ENCODE measurements at places on chromosomes 1 and 21. TPM values are rescaled to one million over a fixed set of nuclear protein-coding genes. Genes with fewer than 3 reads are reported as not detected.

- peaks cover 2% of the 10 kb centered on the region for H3K36me3 ChIP-seq
- no peak overlapping the region for H3K4me3 ChIP-seq
- no peak overlapping the region for H3K27ac ChIP-seq
- H3K27me3 ChIP-seq = no peaks in the 10 kb centered on the region
Measured at GRCh38 chr1:77649127-77649526, 33.3 kb downstream of the ZZZ3 start.

DNA sequence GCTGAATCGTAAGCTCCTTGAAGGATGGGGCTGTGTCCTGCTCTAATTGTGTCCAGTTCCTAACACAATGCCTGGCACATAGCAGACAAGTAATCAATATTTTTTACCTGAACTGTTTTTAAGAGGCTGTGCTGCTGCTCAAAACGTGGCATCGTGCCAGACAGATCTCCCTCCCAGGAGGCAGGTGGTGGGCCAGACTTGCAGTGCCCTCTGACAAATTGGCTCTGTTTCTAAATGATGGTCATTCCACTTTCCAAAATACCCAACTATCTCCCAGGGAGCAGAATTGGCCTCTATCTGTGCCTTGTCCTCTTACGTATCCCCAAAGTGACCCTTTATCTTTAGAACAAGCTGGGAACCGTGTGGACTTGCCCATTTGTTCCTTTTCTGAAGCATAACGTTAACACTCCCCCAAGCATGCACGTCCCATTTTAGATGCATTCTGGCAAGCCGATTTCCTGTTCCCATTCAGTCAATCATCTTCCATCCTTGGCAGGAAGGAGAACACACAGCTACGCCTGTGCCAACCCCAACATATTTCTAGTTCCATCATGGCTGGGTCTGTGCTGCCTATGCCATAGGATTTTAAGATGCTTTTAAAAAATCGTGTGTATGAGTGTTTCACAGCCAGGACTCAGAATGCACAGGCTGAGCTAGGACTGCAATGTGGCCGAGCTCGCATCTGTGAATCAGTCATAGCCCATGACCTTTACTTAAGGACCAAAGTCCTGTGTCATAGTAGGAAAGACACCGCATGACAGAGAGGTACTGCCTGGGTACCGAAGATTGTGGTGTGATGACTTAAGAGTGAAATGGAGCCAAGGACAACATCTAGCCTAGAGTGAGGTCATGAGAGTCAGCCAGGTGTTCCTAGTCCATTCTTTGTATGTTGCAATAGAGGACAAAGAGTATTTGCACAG lies 408.6 kb downstream of the PRDM2 start:
- H3K4me1 ChIP-seq = no peaks in the 10 kb centered on the region
- H3K36me3 ChIP-seq = no peaks in the 10 kb centered on the region
- peak; percentile 16 for DNase-seq

GRCh38 chr1:17873007-17873675 lies 118.0 kb downstream of the ACTL8 start:
- no peaks in the 10 kb centered on the region for H3K27me3 ChIP-seq
- H3K4me1 ChIP-seq = peaks cover 27% of the 10 kb centered on the region
- no peak for DNase-seq
- no peak overlapping the region for H3K27ac ChIP-seq
- H3K36me3 ChIP-seq = no peaks in the 10 kb centered on the region

- no peak overlapping the region for H3K4me3 ChIP-seq
- no peak overlapping the region for H3K27ac ChIP-seq
- H3K4me1 ChIP-seq = no peaks in the 10 kb centered on the region
- H3K27me3 ChIP-seq = no peaks in the 10 kb centered on the region
Measured at GRCh38 chr1:78549891-78550290, 59.1 kb downstream of the PTGFR start.

DNA sequence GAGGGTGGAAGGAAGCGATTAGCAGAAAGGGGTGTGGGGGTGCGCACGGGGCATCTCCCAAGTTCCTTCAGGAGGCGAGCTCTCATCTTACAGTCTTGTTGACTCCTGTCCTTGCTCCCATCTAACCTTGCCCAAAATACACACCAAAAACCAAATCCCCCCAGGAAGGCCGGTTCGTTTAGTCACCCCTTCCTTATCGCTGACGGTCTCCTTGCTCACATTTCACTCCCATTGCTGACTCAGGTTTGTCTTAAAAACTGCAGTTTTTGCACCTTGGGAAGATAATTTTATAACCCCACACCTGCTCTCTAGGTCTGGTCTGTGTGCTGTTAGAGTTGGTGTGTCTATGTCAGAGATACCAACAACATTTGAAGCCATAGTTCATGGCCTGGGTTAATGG lies 68.1 kb upstream of the F3 start:
- no peak overlapping the region for H3K27ac ChIP-seq
- H3K27me3 ChIP-seq = no peaks in the 10 kb centered on the region
- DNase-seq = no peak
- H3K36me3 ChIP-seq = no peaks in the 10 kb centered on the region
- no peak overlapping the region for H3K4me3 ChIP-seq
- H3K4me1 ChIP-seq = peaks cover 32% of the 10 kb centered on the region

KISS1 gene
- 2.7 TPM for total RNA-seq

DNA sequence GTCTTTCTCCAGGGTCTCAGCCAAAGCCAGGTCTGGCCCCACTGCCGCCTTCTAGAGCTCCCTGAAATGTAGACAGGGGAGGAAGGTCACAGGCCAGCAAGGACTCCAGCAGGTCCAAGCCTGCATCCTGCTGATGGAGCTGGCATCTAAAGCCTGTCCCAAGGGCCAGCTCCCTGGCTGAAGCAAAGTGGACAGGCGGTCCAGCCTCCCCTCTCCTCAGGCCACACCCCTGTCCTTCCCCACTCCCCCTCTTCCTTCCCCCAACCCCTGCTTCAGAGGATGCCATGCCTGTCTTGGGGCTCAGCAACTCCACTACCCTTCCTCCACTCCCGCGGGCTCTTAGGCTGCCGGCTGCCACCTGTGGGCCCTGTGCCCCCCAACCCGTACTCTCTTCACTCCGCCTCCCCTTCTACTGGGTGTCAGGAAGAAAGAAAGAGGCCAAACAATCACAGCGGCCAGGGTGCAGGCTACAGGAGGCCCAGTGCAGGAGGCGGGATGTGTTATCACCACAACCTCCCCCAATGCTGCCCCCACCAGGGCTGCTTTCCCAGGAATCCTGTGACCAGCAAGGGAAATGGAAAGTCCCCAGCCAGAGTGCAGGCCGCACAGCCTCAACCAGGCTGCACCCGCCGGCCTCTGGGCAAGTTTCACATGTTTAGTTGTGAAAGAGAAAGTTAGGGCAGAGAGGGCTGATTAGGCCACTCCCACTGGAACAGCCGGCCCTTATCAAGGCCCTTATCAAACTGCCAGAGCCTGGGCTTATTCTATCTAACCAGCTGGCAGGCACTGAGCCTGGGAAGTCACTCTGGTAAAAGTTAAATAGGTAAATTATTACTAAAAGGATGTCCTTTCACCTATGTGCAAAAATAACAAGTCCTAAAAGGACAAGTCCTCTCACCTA lies 34.1 kb downstream of the ACOT7 start:
- peak; percentile 63 for DNase-seq
- no peaks in the 10 kb centered on the region for H3K27me3 ChIP-seq
- no peak overlapping the region for H3K4me3 ChIP-seq
- peak overlapping the region; percentile 48 for H3K27ac ChIP-seq
- H3K36me3 ChIP-seq = no peaks in the 10 kb centered on the region

CDC42BPA gene
- 31.2 TPM for total RNA-seq

GRCh38 chr1:41764656-41765055 lies 154.1 kb downstream of the HIVEP3 start:
- no peaks in the 10 kb centered on the region for H3K4me1 ChIP-seq
- no peak overlapping the region for H3K4me3 ChIP-seq
- no peak overlapping the region for H3K27ac ChIP-seq
- no peaks in the 10 kb centered on the region for H3K36me3 ChIP-seq
- no peak for DNase-seq
- H3K27me3 ChIP-seq = no peaks in the 10 kb centered on the region

DIO1 gene
- total RNA-seq = not detected

DNA sequence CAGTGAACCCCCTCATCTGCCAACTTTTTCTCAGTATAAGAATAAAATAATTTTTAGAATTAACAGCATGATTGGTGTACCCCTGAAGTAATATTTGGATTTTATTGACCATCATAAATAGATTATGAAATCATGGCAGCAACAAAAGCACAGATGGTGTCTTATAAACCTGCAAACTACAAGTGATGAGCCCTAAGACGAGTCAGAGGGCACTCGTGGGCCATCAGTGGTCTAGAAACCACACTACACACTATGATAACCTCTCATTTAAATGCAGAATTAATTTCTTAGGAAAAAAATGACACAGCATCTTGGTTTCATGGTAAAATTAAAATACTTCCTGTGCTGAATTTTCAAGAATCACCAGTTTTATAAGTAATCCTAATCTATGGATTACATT lies 312.4 kb downstream of the PTBP2 start:
- no peak overlapping the region for H3K27ac ChIP-seq
- DNase-seq = no peak
- H3K27me3 ChIP-seq = no peaks in the 10 kb centered on the region
- H3K4me3 ChIP-seq = no peak overlapping the region
- H3K4me1 ChIP-seq = no peaks in the 10 kb centered on the region

TMEM82 gene
- total RNA-seq = not detected

- DNase-seq = peak; percentile 72
- no peaks in the 10 kb centered on the region for H3K36me3 ChIP-seq
- no peaks in the 10 kb centered on the region for H3K27me3 ChIP-seq
Measured at GRCh38 chr1:234398849-234399381, 25.7 kb downstream of the COA6 start.

DNA sequence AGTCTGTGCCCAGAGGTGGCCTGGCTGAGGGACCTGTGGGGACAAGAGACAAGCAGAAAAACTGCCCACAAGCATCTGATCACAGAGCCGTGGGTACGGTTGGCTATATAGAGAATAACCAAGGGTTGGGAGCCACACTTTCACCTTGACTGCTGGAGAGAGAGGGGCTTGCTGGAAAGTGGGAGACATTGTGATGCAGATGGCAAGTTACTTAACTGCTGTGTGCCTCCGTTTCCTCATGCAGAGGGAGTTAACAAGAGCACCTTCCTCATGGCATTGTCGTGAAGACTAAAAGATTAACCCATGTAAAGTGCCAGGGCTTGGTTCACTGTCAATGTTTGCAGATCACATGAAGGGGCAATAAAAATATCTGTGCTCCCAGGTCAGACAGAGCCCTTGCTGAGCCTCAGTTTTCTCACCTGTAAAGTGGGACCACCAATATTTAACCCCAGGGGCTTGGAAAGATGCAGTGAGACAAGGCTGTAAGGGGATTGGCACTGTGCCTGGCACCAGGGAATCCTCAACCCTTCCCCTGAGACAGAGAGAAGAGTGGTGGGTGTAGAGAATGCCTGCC lies 52.8 kb downstream of the SDC3 start:
- H3K27me3 ChIP-seq = no peaks in the 10 kb centered on the region
- H3K4me1 ChIP-seq = peaks cover 26% of the 10 kb centered on the region
- H3K4me3 ChIP-seq = no peak overlapping the region
- no peaks in the 10 kb centered on the region for H3K36me3 ChIP-seq
- no peak overlapping the region for H3K27ac ChIP-seq

DNA sequence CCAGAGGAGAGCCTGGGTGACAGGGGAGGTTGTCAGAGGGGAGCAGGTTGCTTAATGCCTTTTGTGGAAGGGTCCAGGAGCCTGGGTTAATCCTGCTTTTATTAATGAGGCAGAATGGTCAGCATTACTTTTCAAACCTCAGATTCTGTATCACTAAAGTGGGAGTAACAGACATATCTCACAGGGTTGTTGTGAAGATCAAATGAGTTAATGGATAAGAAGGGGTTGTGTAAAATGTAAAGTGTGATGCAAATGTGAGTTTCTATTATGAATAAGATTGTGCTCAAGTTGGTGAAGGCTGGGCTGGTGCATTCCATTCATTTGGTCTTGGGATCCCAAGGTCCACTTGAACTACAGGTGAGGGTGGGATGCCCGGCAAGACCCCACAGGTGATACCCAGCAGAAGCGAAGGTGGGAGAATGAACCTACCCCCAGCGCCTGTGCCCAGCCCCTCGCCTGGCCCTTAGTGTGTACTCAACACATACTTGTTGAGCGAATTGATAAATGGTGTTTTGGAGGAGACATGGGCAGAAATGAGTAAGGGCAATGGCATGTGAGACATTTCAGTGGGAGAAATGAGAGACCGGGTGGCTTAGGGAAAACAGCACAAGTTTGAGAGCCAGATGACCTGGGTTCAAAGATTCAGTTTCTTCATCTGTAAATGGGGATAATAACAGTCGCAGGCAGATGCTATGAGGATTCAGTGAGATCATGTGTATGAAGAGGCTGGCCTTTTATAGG lies 6.2 kb downstream of the SLC26A9 start:
- H3K27ac ChIP-seq = no peak overlapping the region
- no peaks in the 10 kb centered on the region for H3K36me3 ChIP-seq
- DNase-seq = peak; percentile 82
- no peak overlapping the region for H3K4me3 ChIP-seq
- H3K4me1 ChIP-seq = peaks cover 25% of the 10 kb centered on the region

DNA sequence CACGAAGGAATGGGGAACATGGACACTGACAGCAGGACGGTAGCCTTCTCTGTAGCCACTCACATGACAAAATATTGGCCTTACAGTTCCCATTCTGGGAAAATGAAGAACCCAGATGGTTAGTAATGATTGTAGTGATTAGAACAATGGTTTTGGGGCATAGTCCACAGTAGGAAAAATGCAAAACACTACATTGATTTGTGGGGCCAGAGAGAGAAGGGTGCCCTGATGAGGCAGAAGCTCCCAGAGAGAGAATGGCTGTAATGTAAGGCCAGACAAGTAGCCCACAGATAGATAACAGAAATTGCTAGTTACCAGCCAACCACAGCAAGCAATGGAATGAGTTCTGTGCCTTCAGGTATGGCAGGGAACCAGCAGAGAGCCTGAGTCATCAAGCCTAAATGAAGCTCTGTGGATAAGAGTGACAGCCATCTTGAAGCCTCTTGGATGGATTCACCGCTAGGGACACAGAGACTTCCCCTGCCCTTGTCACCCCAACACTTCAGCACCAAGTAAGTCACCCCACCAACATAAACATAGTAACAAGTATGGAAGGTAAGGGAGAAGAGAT lies 206.1 kb downstream of the BACH1 start:
- no peaks in the 10 kb centered on the region for H3K36me3 ChIP-seq
- peak overlapping the region; percentile 41 for H3K27ac ChIP-seq
- peaks cover 3% of the 10 kb centered on the region for H3K4me1 ChIP-seq
- no peak overlapping the region for H3K4me3 ChIP-seq
- DNase-seq = peak; percentile 88

GRCh38 chr1:65979136-65980044 lies 186.7 kb downstream of the PDE4B start:
- no peaks in the 10 kb centered on the region for H3K36me3 ChIP-seq
- peaks cover 6% of the 10 kb centered on the region for H3K4me1 ChIP-seq
- DNase-seq = peak; percentile 56
- no peaks in the 10 kb centered on the region for H3K27me3 ChIP-seq
- no peak overlapping the region for H3K27ac ChIP-seq
- no peak overlapping the region for H3K4me3 ChIP-seq

SLC30A10 gene
- not detected for total RNA-seq

- H3K4me1 ChIP-seq = no peaks in the 10 kb centered on the region
- H3K27ac ChIP-seq = no peak overlapping the region
Measured at GRCh38 chr1:202852163-202852904, 36.6 kb downstream of the RABIF start.

CLCNKB gene
- total RNA-seq = 0.36 TPM

Data from astrocyte (in vitro differentiated cells and primary cell).